ENCODE measurements at places on chromosomes 4 and X.

DNA sequence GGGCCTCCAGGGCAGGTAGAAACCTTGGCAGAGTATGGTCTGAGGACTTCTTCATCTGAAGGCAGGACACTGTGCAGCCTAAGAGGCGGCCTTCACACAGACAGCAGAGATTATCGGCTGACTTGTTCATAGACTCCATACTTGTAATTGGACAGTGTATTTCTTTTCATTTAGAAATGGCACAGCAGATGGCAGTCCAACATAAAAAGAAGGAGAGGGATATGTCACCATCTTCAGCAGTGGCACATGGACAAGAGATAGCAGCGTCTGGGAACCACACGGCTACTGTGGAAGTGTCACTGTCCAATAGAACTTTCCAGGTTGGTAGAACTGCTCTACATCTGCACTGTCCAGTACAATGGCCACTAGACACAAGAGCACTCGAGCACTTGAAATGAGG is 21.7 kb upstream of the GEMIN8 start:
- no peak for DNase-seq

DNA sequence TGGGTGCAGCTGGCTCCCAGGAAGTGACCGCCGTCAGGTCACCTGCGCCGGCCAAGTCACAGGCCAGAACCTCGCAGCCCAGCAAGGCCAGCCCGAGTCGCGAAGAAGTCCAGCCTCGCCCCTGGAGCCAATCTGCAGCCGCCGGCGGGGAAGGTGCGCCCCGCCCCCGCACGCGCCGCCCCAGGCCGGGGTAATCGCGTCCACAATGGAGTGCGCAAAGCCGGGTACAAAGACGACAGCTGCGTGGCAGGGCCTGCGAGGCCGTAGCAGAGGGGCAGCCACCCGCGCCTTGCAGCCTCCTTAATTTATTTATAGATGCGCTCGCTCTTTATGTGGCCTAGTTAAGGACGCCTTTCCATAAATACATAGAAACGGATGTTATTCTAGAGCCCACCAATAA is 139.4 kb upstream of the CPEB2 start:
- no peak for DNase-seq

DNA sequence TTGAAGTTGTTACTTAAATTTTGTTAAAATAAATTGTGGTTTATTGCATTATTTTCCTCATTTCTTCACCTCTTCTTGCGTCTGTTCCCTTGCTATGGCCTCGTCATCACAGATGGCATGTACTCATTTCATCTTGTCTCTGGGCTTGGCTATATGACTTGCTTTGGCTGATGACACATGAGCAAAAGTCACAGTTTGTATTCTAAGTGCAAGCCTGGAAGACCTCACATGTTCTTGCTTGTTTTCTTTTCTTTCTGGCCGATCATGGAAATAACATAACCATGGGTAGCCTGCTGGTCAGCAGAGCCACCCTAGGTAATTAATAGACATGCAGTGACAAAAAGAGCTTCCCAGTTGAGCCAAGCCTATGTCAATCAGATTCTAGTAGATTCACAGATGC is 527.9 kb downstream of the SPRY1 start:
- DNase-seq: no peak

GRCh38 chr4:88792268-88792781 is 94.7 kb upstream of the NAP1L5 start:
- no peak for DNase-seq

DNA sequence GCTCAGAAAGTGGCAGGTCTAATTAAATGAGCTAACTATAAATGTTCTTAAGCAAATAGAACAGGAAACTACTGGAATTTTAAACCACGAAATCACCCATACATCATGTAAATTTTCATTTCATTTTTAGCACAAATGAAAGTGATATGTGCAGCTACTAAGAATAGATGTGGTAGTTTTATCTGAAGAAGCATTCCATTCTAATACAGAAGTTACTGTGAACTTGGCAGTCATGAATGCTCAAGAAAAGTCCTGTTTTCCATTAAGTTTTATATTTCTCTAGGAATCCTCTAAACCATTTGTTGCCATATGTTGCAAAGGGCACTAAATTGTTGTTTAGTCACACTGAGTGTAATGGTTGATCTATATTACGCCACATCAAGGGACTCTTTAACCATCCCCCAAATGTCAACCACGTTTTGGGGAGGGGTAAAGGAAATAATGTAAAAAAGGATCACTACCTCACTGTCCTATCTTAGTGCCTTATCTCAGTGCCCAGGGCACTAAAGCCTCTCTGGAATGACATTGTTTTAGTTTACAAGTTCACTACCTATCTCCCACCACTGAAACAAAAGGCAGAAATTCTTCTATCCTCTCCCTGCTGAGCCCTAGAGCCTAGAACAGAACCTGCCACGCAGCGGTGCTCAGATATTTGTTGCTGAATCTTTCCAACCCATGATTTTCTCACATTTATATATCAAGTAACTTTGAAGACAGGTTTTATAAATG is 118.0 kb downstream of the SHISA3 start:
- DNase-seq: no peak

DNA sequence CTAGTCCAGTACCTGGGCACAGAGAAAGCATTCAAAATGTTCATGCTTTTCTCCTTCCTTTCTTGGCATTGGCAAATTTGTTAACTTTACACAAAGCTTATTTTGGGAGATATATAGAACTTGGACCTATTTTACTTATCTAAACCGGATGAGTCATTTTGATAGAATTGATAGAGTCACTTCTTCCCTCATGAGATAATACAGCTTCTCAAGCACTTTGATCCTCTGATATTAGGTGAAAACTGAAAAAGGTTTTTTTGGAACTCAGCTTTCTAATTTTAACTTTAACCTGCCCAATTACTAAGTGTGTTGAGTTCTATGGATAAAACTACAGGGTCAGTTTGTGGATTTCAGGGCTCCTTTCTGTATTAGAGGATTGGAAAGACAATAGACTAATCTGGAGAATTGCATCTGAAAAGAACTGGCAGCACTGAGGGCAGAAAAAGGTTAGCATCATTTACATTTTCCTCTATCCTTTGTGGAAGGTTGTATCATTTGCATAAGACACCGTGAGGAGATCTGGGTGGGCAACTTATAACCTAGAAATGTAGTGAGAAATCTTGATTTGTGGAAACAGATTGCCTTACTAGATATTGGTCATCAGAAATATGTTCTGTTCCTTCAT is 2.4 kb downstream of the WDR44 start:
- DNase-seq: no peak

- DNase-seq: no peak
These were observed 1427.0 kb downstream of the ADGRL3 start for GRCh38 chr4:62627141-62627540.

DNA sequence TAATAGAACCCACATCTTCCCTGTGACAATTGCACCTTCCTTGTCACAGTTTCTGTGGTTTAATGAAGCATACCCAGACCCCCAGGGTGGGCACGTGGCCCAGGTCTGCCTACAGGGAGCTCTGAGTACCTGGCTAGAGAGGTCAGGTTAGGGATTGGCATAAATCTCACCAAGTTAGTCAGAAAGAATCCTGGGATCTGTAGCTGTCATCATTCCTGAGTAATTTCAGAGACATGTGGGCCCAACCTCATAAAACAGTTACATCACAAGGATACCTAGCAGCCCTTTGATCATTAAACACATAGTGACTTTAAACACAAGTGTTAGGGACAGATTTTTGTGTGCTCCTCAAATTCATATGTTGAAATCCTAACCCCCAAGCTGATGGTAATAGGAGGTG is 123.0 kb downstream of the KDR start:
- no peak for DNase-seq

GRCh38 chrX:150074175-150074574 is 135.9 kb upstream of the EOLA2 start:
- no peak for DNase-seq

DNA sequence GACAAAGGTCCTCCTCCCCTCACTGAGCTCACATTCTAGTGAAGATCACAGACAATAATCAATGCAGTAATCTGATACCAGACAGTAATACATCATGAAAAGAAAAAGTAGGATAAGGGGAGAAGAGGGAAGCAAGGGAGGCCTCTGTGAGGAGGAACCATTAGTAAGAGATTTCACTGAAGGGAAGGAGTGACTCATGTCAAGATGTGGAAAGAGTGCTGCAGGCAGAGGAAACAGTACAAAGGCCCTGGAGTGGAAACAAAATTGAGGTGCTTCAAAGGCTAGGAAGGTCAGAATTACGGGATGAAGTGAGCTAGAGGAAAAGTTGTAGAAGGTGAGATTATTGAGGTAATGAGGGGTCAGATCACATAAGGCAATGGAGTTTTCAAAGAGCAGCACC is 38.1 kb downstream of the LAMTOR3 start:
- no peak for DNase-seq

- no peak for DNase-seq
These were observed 148.5 kb downstream of the PPP3CA start for GRCh38 chr4:101198682-101199339.

DNA sequence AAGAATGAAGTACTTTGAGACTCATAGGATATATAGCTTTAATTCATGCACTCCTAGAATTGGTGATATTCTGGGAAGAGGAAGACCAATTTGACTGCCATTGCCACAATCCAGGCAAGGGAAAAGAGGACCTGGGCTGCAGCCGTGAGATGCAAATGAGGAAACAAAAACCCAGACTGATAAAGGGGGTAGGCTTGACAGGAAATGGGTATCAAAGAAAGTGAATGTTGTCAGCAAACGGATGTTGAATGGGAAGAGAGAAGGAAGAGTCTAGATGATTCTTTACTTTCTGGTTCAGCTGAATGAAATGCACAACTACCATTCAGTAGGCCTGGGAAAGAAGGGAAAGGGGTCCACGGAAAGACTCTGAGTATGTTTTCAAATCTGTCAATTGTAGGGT is 17.1 kb upstream of the ARHGEF6 start:
- DNase-seq: no peak

DNA sequence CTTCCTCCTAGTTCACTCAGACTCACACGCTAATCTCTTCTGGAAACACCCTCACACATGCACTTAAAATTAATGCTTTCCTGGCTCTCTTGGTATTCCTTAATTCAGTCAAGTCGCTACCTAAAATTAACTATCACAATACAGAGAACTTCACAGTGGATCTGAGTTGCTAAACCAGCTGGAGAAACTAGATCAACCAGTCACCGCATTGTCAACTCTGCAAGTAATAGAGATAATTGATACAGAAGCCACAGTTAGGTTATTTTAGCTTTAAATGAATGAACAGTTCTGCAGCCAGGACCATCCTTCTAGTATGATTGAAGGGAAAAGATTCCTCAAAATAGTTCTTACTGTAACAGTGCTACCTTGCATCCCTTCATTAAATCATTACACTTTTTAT is 6.0 kb upstream of the TBC1D9 start:
- DNase-seq: no peak

GRCh38 chr4:102217345-102217744 is 127.9 kb downstream of the SLC39A8 start:
- DNase-seq: no peak

- no peak for DNase-seq
These were observed 137.5 kb upstream of the ANXA3 start for GRCh38 chr4:78414116-78414515.

DNA sequence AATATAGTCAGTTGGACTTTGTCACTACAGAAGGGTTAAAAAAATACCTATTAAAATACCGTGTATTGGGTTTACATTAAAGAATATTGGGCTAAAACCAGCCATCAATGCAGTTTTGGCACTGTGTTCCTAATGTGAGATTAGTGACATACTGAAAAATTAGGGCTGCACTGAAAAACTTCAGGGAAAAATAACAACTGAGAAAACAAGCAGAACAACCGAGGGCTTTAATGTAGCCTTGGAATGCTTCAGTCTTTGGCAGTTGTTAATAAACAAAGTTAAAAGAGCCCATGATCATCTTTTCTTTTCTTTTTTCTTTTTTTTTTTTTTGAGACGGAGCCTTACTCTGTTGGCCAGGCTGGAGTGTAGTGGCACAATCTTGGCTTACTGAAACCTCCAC is 12.4 kb downstream of the STAG2 start:
- DNase-seq: no peak

DNA sequence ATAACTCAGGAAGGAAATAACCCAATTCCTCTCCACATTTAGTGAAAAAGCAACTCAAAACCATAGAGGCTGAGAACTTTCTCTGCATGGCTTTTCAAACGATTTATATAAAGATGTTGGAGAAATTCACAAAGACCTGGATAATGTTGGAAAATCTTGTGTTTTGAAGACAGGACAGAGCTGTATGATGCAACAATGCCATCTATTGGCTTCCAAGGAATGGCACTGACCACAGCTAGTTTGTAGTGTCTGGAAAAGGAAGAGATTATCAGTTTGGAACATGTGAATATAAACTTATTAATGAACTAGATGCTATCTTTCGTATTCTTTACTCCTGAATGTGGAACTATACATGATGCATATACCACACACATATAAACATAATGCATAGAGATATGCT is 503.6 kb downstream of the IL1RAPL1 start:
- no peak for DNase-seq

DNA sequence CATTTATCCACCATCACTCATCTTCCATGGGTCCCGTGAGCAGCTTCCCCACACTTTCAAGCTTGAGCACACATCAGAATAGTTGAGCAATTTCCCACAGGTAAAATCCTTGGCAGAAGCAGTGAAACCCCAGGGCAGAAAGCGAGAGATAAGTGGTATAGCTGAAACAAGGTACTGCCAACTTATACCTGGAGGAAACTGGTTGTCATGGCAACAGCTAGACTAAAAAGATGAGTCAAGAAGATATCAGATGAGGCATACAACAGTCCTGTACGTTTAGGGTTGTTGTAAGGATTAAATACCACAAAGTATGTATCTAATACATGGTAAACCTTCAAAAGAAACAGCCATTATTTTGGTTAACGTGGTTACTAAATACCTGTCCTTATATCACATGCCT is 66.9 kb upstream of the PHOX2B start:
- DNase-seq: no peak

- no peak for DNase-seq
These were observed 21.3 kb upstream of the CTSO start for GRCh38 chr4:155974996-155975395.

- DNase-seq: no peak
These were observed 725 bp downstream of the SMC1A start for GRCh38 chrX:53421772-53422085.

DNA sequence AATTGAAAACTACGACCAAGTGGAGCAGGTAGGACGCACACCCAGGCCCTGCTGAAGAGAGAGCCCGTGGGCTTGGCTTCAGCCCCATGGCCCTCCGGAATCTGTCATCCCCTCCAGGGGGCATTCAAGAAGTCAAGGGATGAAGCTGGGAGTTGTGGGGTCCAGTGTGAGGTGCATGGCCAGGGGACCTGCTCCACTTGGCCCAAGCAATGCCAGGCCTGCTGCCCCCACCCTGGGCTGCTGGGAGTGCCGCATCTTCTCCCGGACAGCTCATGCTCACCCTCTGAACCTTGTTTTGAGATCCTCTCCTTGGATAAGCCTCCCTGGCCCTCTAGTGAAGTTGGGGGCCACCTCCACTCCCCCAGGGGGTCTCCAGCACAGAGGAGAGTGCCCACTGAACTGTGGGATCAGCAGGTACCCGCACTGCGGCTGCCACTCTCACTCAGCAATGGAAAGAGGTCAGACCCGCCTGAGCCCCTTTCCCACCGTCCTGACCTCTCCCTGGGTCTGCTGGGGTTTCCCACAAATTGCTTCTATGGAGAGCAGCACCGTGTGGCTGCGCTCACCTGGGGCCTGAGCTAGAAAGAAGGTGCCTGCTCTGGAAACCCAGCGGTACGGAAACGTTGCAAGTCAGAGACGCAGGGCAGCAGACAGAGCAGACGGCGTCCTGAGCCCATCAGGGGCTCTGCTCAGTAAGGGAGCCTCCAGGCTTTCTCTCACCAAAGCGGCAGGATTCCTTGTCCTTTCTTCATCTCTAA is 5.0 kb upstream of the ABLIM2 start:
- no peak for DNase-seq

All from activated T-cell treated with anti-CD3 and anti-CD28 coated beads for 4 hours (primary cell).